HT-29 (cell line): ENCODE measurements at places on chromosomes 5 and 9. TPM values are rescaled to one million over a fixed set of nuclear protein-coding genes. Genes with fewer than 3 reads are reported as not detected.

The PCDHGA2 gene
- 0.03 and 0.05 TPM in 2 replicates for total RNA-seq

The CBY3 gene
- not detected in 2 replicates for total RNA-seq

The SLC30A5 gene
- total RNA-seq, result 48.8 and 66.2 TPM in 2 replicates

The OTULINL gene
- 7.5 and 8.6 TPM in 2 replicates for total RNA-seq

The INPP5E gene
- total RNA-seq, result 15.9 and 16.4 TPM in 2 replicates

The EDIL3 gene
- total RNA-seq, result not detected in 2 replicates
